MCF 10A (cell line): ENCODE measurements at places on chromosomes 1 and 21. TPM values are rescaled to one million over a fixed set of nuclear protein-coding genes. Genes with fewer than 3 reads are reported as not detected.

- no peaks in the 10 kb centered on the region for H3K4me1 ChIP-seq
- no peaks in the 10 kb centered on the region for H3K27me3 ChIP-seq
- peak; percentile 94 for DNase-seq
- H3K36me3 ChIP-seq: no peaks in the 10 kb centered on the region
- H3K4me3 ChIP-seq: no peak overlapping the region
Observed at GRCh38 chr1:161481624-161482392, 23.4 kb upstream of the FCGR2A start.

Gene ADCY10
- total RNA-seq: 0.12 and 0.35 TPM in 2 replicates

Gene NID1
- 0.10 and 0.16 TPM in 2 replicates for total RNA-seq

Gene NKAIN1
- 0.12 TPM in 1 of 2 replicates, not detected in the other for total RNA-seq

Gene FMO1
- total RNA-seq: not detected in 2 replicates

Gene CAMK1G
- total RNA-seq: not detected in 2 replicates

DNA sequence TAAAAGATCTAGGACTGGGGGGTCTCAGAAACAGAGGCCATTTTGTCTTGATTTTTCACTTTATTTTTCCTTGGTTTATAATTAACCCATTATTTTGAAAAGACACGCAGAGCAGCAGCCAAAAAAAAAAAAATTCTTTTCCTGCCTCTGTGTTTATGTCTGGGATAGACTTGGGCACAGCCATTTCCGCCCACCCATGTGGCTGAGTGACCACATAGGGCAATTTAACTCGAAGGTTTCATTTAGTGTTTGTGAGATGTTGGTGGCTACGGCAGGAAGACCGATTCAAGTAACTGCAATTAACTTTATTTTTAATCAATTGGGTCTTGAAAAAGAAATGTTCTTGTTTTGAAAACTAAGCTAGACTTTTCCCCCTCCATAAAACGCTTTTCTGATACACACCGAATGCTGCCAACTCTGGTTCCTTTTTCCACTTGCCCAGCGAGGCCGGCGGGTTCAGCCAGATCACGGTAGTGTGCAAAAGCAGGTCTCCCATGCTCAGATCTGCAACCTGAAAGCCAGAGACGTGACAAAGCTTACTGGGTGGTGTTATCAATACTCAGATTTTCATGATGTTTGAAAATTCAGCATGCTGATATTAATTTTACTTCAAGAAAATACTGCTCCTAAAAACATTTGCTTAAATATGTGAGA is 97.4 kb upstream of the KRTAP19-8 start:
- no peaks in the 10 kb centered on the region for H3K36me3 ChIP-seq
- no peak for DNase-seq
- no peaks in the 10 kb centered on the region for H3K27me3 ChIP-seq
- no peak overlapping the region for H3K4me3 ChIP-seq
